CD4-positive, alpha-beta T cell treated with Interleukin-6 for 4 hours (primary cell): ENCODE measurements at places on chromosomes 7 and 10.
A peak's percentile ranks its signal among the peaks of the same experiment; 100 is the strongest.

DNA sequence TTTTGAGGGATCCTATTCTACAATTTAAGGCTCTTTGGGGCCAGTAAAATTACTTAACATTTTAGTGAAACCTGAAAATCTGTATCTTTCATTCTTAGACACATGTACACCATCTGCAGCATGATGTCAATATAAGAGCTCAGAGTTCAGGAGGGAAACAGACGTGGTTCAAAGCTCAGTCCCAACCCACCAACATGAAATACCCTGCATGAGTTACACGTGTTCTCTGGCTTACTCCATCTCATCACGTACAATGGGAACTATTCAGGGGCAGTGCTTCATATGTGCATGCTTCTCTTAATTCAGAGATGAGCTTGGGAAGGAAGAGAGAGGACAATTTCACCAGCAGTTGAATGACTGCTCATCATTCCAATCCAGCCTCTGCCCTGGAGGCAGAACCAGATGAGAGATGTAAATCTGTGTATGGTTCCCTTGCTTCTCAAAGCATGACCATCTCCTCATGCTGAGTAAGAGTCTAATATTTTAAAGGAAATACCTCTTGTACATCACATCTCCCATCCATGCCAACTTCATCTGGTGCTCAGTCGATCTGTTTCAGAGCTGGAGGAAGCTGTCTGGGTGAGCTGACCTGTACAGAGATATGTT is 29.0 kb upstream of the ADAM12 start:
- DNase-seq = no peak

DNA sequence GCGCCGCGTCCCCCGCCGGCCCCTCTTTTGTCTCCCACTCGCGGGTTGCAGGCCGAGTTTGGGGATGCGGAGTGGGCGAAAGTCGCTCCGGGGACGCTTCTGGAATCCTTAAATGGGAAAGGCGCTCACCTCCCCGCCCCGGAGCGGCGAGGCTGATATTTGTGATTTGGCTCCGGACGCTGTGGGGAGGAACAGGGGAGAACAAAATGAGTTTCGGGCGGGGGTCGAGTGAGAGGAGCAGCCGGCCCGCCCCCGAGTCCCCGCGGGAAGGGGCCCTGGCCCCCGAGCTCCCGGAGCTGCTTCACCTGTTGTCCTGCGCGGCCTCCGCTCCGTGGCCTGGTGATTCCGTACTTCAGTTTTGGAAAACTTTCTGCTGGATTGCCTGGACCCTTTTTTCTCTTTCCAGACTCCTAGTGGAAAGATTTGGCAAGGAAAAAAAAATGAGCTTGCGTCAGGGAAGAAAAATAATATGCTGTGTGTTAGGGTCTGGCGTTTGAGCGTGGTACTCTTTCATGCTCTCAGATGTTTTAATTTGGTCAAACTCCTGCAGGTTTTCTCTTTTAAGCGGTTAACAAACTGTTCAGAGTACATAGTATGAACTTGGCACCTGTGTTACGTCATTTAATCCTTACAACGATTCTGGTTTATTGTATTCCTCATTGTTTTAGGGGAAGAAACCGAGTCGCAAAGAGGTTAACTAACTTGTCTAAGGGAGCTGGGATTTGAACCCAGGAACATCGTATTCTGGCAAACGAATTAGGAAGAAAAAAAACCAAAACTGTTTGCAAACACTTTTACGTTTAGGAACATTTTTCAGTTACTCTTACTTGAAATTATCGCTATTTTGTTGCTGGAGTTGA is 924 bp downstream of the BMPR1A start:
- DNase-seq = peak; percentile 27

- no peak for DNase-seq
Measured at GRCh38 chr7:27109466-27110185, 7.1 kb upstream of the HOXA2 start.

DNA sequence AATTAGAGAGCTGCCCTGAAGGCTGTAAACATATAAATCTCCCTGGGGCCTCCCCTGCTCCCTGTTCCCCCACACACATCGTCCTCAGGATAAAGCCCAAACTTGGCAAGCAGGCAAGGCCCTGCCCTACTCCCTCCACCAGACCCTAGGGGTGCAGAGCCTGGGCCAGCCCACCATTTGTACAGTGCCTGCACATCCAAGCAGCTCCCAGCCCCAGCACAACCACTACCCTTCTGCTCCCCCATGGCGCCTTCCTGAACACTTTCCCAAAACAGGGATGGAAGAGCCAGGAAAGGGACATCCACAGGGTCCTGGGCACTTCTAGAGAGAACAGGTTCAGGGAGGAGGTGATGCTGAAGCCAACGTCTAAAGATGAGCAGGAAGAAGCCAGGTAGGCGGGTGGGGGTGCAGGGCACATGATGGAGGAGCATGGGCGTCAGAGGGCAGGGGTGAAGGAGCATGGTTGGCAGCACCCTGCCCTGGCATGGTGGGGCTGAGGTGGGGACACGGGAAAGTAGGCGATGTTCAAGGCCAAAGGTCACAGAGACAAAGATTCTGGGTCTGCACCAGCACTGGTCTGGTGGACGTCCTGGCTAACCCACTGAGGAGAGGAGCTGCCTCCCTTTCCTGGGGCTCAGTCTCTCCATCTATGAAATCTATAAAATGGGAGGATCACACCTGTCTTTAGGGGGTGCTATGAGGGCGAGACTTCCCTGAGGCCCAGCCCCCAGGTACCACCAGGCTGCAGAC is 140.6 kb downstream of the ARHGAP22 start:
- no peak for DNase-seq

- DNase-seq = no peak
Measured at GRCh38 chr7:143992670-143993069, 7.5 kb upstream of the OR6B1 start.

DNA sequence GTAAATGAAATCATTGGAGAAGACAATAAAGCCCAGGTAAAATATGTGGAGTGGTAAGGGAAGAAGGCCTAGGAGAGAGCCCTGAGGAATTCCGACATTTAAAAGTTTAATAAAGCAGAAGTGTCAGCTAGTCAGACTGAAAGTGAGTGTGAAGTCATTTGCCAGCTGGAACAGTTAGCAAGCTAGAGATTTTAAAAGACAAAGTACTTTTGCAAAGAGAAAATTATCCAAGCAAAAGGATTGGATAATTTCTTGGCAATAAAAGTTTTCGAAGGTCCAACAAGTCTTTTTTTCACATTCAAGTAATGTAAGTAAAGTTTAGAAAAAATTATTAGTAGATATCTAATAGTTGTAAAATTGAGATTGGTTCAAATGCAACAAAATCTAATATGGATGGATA is 27.1 kb upstream of the SEMA3C start:
- no peak for DNase-seq

DNA sequence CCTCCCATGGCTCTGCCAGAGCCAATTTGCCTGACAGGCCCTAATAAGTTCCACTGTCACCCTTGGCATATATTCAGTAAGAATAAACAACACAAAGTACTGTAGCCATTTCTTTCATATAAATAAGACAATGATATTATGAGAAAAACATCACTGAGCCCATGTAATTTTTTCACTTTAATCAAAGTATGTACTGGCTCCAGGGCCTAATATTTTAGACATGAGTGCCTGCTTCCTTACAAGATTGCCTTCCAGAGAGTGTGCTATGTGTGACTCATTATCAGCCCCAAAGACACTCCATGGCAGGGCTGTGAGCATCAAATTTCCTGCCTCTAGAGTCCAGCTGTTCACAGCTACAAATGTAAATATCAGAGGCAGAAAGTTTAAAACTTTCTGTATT is 297.6 kb downstream of the LHFPL3 start:
- DNase-seq = no peak

DNA sequence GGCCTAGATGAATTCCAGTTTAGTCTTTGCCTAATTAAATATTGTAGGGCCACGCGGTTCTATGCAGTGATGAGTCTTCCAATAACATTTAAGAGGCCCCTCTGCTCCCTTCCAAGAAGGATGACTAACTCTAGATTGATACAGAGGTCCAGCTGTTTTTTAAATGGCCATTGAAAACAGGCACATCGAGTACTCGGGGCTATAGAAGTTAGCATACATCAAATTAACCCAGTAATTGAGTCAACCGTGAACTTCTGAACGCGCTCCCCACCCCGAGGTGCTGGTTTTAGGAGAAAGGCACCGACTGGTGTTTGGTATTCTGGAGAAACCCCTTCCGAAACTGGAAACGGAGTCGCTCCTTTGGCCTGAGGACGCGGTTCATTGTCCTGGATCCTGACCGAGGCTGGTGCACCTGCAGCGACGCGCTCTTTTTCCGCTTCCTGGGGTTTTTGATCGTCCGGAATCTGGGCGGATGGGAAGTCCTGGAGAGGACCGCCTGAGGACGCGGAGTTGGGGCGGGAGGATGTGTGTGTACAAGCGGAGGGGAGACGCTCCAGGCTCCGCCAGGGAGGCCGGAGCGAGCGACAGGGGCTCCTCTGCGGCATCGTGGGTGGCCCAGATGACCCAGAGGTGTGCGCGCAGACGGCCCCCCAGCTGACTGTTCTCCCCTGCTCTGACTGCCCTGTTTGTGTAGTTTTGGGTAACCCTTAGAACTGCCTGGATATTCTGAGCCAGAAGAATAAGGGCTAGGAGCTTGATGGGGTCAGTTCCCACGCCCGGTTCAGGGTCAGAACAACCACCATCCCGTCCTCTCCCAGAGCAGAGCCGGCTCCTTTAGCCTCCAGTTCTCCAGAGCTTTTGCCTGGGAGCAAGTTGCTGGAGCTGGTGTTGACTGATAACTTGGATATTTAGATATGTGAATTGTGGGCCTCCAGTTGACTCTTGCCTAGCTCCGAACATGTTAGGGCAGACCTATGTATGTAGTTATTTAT is 711 bp downstream of the FAM221A start:
- peak; percentile 60 for DNase-seq

GRCh38 chr10:24235471-24235870 is 26.5 kb downstream of the KIAA1217 start:
- no peak for DNase-seq

- no peak for DNase-seq
Measured at GRCh38 chr10:47409866-47410256, 25.8 kb upstream of the ZNF488 start.

DNA sequence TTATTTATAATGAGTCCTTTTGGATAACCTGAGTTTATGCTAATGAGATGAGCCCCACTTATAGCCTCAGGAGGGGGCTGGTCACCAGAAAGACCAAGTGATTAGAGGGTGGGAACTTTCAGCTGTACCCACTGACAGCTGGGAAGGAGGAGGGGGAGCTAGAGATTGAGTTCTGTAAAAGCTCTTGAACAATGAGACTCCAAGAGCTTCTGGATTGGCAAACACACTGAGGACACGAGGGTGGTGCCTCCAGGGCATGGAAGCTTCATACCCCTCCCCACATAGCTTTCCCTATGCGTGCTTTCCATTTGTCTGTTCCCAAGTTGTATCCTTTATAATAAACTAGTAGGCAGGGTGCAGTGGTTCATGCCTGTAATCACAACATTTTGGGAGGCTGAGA is 20.3 kb downstream of the MRPS24 start:
- DNase-seq = no peak

DNA sequence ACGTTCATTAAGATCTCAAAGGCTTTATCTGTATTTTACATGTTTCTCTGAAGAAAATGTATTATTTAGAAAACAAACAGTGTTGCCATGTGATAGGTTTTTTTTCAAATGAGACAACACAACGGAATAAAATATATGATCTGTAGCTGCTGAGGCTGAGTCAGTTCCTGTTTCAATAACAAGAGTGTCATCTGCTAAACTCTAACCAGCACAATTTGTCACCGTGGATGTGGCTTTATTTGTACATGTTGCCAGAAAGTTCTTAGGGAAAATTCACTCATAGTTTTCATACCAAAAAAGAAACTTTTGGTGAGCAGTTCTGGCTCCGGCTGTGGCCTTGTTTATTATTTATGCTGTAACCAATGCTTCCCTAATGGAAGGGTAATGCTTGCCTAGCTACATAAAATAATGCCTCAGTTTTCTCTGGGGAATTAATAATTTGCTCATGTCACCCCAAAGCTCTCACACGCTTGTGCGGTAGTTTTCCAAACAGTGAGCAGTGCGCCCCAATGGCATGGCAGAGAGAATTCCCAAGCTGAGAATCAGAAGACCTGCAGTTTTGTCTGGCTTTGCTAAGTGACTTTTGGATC is 20.3 kb upstream of the KLF6 start:
- peak; percentile 71 for DNase-seq

GRCh38 chr7:131292141-131292905 is 35.4 kb upstream of the MKLN1 start:
- no peak for DNase-seq

GRCh38 chr7:55276572-55277295 is 88.4 kb upstream of the LANCL2 start:
- DNase-seq = no peak

DNA sequence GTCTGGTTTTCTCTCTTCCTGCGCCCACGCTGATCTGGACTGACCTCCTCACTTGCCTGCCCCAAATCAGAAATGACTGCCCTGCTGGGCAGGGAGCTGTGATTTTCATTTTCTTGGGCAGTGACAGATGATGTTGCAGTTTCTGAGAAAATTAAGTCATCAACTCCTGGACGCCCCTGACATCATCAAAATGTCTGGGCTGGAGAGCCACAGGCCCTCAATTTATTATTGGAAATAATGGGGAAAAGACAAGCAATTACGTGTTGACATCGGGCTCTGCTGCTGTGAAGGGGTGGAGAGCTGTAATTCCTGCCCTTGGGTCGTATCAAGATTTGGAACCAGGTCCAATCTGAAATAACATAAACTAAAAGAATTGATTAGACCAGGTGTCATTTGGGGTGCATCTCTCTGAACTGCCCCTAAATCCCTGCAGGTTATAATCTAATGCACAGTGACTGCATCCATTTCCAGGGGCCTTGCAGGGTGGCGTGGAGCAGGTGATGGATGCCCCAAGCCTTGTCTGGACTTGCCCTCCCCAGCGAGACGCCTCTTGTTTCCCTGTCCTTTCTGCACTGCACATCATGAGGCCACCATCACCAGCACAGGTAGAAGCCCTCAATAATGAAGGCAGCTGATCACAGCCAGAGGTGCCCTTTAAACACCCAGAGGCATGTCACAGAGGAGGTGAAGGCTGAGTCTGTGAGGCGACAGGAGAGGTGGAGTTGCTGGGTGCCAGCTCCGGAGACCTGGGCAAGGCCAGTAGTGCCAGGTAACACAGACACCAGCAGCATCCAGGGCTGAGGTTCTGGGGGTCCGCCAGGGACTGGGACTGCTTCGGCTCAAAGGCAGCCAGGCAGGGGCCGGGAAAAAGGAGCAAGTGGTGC is 98.7 kb downstream of the HTR5A start:
- no peak for DNase-seq

- DNase-seq = peak; percentile 52
Measured at GRCh38 chr10:43137717-43138020, 576 bp upstream of the CSGALNACT2 start.

- DNase-seq = no peak
Measured at GRCh38 chr7:1536743-1537534, 6.4 kb downstream of the MAFK start.

GRCh38 chr10:62648921-62649320 is 155.6 kb upstream of the ADO start:
- no peak for DNase-seq

GRCh38 chr7:157738066-157738460 is 401.3 kb downstream of the DNAJB6 start:
- DNase-seq = no peak

DNA sequence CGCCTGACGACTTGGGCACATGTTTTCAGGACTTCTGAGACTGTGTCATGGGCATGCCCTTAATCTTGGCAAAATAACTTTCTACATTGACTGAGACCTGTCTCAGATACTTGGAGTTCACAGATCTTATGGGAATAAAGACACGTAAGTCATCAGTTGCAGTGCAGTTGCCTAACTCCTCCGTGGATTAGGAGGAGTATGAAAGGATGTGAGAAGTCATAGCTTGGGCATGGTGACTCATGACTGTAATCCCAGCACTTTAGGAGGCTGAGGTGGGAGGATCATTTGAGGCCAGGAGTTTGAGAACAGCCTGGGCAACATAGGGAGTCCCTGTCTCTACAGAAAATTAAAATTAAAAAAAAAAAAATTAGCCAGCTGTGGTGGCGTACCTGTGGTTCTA is 49.6 kb downstream of the EXOC6 start:
- DNase-seq = no peak
